ENCODE measurements at places on chromosomes 12 and 14.

- DNase-seq, result peak; percentile 34
These were observed 234.3 kb downstream of the EFCAB11 start for GRCh38 chr14:89720076-89720687.

GRCh38 chr14:27929797-27930347 is 836.7 kb upstream of the FOXG1 start:
- DNase-seq, result no peak

DNA sequence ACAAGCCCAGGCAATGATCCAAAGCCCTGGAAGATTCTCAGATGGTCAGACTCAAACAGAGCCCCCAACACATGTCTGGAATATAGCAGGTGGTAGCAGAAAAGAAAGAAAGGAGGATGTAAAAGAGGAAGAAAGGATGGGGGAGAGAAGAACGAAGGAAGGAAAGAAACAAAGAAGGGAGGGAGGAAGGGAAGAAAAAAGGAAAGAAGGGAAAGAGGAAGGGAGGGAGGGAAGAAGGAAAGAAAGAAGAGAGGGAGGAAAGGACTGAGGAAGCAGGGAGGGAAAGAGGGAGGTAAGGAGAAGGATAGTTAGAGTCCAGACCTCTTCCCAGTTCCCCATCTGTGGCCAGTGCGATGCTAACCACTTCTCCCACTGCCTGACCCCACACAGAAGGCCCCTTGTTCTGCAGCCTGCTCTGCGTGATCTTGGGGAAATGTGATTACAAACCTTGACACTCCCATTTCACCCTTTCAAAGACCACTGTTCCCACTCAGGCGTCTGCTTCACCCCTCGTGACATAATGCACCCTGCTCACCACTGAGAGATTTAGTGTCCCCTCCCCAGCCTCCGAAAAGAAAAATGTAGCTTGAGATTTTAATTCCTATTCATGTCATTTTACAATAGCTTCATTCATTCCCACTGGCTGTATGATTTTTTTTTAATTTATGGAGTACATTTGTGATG is 357.9 kb downstream of the BCL11B start:
- DNase-seq, result no peak

GRCh38 chr14:69281450-69282169 is 21.7 kb downstream of the GALNT16 start:
- no peak for DNase-seq

- no peak for DNase-seq
These were observed 46.7 kb downstream of the IRAK3 start for GRCh38 chr12:66235626-66236281.

- DNase-seq, result no peak
These were observed 119.9 kb upstream of the PCED1B start for GRCh38 chr12:46959502-46959901.

- DNase-seq, result no peak
These were observed 290.2 kb downstream of the PRKD1 start for GRCh38 chr14:29637411-29637810.

DNA sequence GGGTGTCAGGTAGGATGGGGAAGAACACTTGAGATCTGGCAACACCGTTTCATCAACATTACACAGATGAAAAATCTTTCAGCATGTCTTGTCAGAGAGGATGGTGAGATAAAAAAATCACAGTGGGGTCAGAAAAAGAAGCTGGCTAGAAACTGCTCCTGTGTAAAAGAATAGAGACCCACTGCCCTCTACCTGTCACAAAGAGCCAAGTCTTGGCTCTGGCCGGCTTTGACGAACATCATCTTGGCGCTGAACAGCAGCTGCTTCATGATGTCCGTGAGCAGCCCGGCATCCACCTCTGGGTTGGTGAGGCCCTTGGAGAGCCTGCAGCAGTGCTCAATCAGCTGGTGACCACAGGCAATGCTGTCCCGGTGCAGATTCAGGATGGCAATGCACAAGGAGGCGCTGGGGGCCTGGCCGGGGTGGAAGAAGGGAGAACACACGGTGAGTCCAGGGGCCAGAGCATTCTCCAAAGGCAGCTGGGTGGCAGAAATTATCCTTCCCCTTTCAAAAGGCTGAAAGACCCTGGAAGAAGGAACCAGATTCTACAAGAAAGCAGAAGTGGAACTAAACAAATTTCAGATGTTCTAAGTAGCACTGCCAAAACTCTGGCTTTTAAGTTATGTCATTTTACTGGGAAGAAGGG is 50.2 kb downstream of the ZFYVE26 start:
- no peak for DNase-seq

GRCh38 chr12:74660442-74660841 is 122.8 kb downstream of the ATXN7L3B start:
- no peak for DNase-seq

DNA sequence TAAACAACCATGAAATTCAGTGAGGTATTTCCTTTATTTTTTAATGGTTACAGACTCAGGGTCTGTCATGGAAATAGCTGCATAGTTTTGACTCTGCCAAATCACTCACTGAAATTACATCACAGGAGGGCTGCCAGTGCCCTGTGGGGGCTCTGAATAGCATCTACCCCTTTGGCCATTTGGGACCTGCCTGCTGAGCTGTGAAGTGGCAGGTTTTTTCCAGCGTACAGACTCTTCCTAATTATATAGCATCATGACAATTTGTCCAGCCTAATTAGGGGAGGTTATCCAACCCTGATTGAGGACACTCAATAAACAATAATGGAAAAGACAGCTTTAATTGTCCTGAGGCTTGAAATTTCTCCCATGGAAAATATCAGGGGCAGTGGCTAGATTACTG is 1.8 kb upstream of the COCH start:
- DNase-seq, result no peak

GRCh38 chr12:27566159-27566558 is 42.2 kb downstream of the PPFIBP1 start:
- DNase-seq, result no peak

DNA sequence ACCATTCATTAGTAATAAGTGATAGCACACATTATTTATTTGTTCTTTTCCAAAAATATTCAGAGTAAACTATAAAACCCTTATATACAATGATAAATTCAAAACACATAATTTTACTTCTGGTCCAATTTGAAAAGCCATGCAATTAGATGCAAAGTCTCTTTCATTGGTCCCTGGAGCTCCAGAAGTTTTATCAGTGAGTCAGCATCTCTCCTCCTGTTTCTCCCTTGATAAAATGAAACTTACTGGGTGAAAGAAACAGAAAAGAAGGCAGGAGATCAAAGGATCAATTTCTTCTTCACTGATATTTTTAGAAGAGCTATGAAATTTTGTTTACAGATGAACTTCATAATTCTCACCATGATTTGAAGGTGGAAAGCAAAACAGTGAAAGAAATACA is 47.5 kb downstream of the IFNG start:
- DNase-seq, result no peak

DNA sequence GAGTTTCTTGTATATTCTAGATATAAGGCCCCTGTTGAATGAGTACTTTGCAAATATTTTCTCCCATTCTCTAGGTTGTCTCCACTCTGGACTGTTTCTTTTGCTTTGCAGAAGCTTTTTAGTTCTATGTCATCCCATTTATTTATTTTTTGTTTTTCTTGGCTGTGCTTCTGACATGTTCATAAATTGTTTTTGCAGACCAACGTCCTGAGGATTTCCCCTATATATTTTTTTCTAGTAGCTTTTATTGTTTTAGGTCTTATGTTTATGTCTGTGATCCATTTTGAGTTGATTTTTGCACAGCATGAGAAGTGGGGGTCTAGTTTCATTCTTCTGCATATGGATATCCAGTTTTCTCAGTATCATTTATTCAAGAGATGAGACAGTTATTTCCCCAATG is 70.4 kb upstream of the BTG1 start:
- DNase-seq, result no peak

- no peak for DNase-seq
These were observed 178.7 kb upstream of the SOX5 start for GRCh38 chr12:24127919-24128721.

GRCh38 chr12:1250641-1251040 is 259.6 kb downstream of the ERC1 start:
- DNase-seq, result no peak

DNA sequence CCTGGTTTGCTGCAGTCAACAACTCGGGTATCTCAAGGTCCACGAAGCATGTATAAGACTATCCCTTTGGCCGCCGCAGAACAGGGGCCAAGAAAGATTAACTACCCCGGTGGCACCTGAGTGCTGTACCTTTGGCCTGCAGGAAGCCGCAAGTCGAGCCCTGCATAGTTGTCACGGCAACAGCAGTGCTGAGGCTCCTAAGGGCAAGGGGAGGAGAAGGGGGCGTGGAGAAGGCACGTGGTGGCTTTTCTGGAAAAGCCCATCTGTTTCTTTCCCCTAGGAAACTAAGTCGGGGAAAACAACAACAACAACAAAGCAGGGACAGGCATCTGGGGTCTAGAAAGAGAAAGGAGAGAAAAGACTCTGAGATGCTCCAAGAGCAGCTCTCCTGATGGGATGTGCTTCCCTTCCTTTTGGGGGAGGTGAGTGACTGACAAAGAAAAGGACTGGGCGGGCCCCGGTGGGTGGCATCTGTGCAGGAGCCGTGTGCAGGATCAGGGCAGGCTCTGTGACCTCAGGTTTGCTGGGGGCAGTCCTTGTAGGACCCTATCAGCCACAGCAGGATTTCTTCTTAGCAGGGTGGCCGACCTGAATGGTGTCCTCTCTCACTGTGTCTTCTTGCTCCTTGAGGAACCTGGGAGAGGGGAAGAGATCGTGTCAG is 123.9 kb downstream of the PRMT8 start:
- no peak for DNase-seq

DNA sequence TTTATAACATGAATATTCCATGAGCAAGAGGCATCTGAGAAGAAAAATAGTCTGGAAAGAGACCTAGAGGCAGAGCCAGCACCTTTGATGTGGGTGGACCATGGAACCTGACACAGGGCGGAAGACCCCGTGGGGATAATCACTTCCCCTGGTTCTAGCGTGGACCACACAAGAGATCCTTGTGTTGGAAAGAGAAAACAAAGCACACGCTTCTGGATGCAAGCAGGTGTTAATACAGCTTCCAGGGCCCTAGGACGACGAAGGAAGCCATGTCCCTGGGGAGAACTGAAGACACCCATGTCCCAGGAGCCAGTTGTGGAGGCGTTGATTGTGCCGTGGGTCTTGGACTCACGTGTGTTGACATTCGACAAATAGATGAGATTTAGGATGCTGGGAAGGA is 102.9 kb downstream of the ADGRD1 start:
- DNase-seq, result no peak

GRCh38 chr14:103078860-103079587 is 5.0 kb upstream of the LBHD2 start:
- no peak for DNase-seq

DNA sequence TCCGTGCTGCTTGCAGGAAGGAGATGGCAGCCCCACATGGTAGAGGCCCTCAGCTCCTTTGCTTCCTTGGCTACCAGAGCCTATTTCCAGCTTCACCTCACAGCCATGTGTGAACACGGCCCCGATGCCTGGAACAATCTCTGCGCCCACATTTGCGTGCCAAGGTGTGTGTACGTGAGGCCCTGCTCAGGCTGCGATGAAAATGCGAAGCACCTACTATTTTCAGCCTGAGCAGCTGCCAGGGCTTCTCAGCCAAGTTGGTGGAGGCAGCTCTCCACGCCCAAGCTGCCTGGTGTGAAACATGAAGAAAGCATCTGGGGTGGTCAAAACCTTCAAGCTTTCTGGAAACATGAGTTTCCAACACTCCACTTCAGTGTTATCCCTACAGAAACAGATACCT is 177.8 kb upstream of the EGLN3 start:
- no peak for DNase-seq

GRCh38 chr14:67571991-67572323 is 28.1 kb downstream of the PIGH start:
- DNase-seq, result no peak

GRCh38 chr14:100035700-100036099 is 29.5 kb upstream of the EVL start:
- DNase-seq, result no peak

DNA sequence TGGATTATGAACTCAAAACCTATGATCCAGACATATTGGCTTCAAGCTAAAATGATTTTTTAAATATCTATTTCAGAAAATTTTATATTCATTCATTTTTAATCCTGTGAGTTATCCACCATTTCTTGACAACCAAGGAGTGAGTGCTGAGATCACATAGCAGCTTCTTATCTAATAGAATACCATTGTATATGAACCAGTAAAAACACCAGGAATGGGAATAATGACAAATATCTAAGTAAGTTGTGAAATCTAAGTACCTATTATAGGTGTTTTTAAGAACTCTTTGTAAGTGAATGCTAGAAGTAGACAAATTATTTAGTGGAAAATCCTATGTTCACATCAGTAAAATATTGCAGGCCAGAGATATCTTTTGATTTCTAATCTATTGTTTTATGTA is 8.2 kb downstream of the LUM start:
- no peak for DNase-seq

GRCh38 chr12:5473076-5473782 is 41.3 kb downstream of the NTF3 start:
- no peak for DNase-seq
